HT-29 (cell line): ENCODE measurements at places on chromosomes 13 and 19. TPM values are rescaled to one million over a fixed set of nuclear protein-coding genes. Genes with fewer than 3 reads are reported as not detected.
A peak's percentile ranks its signal among the peaks of the same experiment; 100 is the strongest.

APC2 gene
- 0.16 and 0.43 TPM in 2 replicates for total RNA-seq

PPP1R37 gene
- total RNA-seq, result 108 and 128 TPM in 2 replicates

ZNF582 gene
- not detected in 2 replicates for total RNA-seq

RDH8 gene
- total RNA-seq, result not detected in 2 replicates

NCAN gene
- not detected in 2 replicates for total RNA-seq

ZNF773 gene
- total RNA-seq, result 5.3 and 5.5 TPM in 2 replicates

DNA sequence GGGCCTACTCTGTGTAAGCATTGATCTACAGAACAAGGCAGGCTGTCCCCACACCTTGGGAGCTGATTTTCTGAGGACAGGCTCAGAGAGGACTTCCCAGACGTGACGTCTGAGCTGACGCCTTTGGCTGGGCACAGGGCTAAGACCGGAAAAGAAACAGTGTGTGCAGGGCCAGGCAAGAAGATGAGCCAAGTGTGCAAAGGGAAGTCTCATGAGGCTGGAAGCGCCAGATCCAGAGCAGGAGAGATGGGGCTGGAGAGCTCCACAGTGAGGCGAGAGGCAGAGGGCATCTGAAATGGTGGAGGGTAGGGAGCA is 12.7 kb downstream of the IGLON5 start:
- no peak for DNase-seq

- no peak for DNase-seq
Measured at GRCh38 chr19:31174948-31175347, 174.3 kb downstream of the TSHZ3 start.

DNA sequence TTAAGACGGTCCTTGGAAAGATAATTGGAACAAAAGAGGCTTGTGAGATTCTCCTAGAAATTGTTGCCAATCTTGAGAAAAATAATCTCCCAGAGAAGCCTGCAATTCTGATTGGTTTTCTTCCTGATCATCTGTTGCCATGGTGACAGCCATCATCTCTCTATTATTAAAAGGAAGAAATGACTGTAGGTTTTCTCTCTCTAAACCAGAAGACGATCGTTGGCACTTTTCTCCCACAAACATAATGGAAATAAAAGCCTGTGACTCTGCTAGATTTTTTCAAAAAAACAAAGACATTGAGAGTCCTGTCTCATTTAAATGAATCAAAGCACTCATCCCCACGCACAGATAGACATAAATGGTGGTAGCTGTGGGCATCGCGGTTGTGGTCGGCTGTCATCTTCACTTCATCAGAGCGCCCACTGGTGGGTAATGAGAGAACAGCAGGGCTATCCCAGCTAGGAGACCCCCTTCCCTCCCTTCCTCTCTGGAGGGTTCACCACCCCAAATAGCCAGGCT is 21.7 kb upstream of the CALM3 start:
- DNase-seq, result no peak

- no peak for DNase-seq
Measured at GRCh38 chr13:100922599-100922998, 248.0 kb upstream of the TMTC4 start.

DNA sequence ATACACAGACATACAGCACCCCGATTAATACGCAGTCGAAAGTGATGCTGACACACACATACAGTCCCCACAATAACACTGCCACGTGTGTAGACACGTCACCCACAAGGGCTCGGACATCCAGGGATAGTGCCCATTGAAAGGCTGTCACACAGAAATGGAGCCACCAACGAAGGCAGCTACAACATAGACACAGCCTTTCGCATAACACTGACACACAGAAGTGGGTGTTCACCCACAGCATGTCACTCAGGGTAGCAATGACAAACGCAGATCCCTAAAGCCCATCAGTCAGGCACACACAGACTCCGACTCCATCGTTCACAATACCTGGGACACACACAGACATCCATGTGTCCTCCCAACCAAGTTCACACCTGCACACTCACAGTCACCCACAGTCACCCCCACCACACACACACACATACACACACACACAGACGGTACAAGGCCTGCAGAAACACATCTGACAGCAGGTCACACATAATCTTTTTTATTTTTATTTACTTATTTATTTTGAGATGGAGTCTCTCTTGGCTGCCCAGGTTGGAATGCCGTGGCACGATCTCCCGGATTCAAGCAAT is 10.4 kb upstream of the NANOS3 start:
- no peak for DNase-seq

DNA sequence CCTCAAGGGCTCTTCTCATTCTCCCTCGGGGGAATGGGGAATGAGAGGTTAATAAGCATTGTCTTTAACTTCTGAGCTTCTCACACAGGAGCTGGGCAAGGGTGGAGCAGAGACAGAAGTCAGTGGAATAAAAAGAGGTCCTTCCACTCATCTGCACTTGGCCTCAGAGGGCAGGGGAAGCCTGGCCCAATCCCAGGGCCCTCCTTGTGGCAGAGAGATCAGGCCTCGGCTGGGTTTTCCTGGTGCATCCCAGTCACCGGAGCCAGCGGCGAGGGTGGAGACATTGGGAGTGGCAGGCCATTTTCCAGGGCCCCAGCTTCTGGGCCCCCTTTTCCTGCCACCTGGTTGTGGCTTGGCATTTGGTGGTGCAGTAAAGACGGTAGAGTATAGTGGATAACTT is 10.6 kb downstream of the CALM3 start:
- no peak for DNase-seq

- DNase-seq, result no peak
Measured at GRCh38 chr19:3610745-3611717, 4.4 kb upstream of the TBXA2R start.

DNA sequence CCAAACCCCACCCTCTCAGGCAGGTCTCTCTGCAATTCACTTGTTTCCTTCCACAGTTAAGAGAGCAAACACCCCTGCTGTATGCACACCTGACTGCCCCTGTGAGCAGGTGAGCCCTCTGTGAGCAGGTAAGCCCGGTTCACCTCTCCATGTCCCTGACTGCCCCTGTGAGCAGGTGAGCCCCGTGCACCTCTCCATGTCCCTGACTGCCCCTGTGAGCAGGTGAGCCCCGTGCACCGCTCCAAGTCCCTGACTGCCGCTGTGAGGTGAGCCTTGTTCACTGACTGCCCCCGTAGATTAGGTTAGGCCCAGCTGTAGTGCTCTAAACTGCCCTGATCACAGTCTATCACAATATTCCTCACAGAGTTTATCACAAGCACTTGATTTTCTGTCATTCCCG is 29.2 kb downstream of the TMTC4 start:
- DNase-seq, result no peak

DNA sequence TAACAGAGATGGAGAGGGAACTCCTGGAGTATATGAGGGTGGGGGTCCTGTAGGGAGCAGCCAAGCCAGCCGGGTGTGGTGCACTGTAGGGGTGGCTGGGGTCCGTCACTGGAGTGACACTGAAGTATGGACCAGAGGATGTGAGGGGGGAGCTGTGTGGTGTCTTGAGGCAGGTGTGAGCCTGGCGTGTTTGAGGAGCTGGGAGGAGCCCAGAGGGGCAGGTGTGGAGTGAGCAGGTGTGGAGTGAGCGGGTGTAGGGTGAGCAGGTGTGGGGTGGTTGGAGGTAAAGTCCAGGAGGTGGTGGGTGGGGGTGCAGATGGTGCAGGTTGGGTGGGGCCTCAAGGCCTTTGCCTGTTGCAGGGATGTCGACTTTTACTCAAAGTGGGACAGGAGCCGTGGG is 5.9 kb downstream of the B3GNT8 start:
- no peak for DNase-seq

DNA sequence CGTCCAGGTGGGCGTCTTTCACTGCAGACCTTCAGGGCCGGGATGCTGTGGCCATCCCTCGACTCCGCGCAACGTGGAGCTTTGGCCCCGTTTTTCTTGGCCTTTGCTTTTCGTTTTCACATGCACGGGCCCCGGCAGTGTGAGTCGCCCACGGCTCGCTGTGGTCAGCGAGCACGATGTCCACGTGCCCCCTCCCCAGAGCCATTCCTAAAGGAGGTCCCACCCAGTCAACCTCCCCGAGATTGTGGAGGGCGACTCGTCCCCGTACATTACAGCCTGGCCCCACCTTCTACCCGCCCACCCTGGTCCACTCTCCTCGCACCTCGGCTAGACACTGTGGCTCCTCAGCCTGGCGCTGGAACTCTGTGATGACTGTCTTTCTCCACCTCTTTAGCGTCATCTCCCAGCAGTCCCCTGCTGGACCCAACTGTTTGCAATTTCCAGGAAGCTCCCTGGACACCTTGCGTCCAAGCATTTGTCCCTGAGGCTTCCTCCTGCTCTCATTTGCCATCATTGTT is 405 bp downstream of the ZNF446 start:
- DNase-seq, result peak; percentile 42

DNA sequence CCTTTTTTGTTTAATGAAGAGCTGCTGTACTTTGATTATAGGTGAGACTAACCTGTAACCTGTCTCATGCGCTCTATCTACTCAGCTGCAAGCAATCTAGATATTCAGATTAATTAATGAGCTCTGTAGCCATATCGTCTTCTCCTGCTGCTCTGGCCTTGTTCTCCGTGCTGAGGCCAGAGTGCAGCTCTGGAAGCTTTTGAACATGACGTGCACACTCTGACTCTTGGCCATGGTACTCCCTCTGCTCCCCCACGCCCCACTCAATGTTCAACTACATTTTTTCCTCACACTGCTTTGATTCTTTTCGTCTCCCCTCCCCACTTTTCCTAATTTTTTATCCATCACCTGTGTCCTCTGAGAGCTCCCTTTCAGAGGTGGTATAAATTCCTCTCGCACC is 751.8 kb downstream of the FGF9 start:
- DNase-seq, result no peak

DNA sequence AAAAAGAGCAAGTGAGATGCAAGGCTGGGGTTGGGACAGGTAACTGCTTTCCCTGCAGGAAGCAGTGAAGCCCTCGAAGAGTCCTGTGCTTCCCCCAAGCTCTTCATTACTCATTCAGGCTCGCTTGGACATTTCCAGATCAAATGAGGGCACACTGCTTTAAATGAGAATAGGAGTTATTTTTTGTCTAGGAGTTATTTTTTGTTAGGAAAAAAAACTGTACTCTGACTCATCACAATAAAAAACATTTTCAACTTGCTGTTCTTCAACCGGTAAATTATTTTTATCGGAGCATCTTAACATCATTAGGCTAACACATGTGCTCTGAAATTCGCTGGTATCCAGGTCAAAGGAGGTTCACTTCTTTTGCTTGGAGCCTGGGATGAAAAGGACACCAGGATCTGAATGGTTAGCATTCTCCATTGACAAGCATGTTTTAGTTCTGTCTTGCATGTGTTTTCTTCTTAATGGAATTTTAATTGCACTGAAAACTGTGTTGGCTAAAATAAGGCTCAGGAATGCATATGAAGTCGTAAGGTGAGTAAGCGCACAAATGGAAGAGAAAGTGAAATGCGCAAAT is 80.7 kb upstream of the STK24 start:
- DNase-seq, result peak; percentile 3

GRCh38 chr13:73110814-73111213 is 52.0 kb downstream of the KLF5 start:
- DNase-seq, result no peak

DNA sequence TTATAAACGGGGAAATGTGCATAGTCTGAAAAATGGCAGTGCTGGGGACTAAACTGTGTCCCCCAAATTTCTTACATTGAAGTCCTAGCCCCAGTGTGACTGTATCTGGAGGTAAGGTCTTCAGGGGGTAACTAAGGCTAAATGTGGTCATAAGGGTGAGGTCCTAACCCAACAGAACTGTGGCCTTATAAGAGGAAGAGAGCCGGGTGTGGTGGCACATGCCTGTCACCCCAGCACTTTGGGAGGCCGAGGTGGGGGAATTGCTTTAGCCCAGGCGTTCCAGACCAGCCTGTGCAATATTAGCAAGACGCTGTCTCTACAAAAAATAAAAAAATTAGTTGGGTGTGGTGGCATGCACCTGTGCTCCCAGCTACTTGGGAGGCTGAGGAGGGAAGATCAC is 17.8 kb downstream of the PROZ start:
- no peak for DNase-seq

- DNase-seq, result no peak
Measured at GRCh38 chr13:29154390-29154789, 334.3 kb downstream of the MTUS2 start.

DNA sequence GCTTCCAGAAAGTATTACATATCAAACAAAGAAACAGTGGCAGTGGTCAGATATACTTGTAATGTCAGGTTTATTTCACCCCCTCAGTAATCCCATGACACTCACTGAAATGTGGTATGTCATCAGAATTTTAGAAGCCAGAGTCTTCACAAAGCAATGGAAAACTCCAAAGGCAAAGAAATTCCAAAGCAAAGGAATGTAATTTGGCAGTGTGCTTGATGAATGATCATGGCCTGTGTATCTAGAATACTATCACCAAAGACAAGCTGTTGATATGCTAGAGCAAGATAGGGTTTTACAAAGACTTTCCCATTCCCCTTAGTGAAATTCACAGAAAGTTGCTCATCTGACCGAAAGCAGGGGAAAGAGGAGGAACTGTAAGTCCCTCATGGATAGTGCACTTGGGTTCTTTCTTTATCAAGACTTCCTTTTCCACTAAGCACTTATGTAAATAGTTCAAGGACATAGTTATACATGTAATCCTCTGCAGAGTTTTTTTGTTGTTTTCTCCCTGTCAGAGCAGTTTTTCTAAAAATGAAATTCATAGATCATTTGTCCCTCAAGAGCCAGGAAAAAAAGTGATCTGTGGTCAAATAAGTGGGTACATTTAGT is 243.4 kb downstream of the NHLRC3 start:
- DNase-seq, result no peak

DNA sequence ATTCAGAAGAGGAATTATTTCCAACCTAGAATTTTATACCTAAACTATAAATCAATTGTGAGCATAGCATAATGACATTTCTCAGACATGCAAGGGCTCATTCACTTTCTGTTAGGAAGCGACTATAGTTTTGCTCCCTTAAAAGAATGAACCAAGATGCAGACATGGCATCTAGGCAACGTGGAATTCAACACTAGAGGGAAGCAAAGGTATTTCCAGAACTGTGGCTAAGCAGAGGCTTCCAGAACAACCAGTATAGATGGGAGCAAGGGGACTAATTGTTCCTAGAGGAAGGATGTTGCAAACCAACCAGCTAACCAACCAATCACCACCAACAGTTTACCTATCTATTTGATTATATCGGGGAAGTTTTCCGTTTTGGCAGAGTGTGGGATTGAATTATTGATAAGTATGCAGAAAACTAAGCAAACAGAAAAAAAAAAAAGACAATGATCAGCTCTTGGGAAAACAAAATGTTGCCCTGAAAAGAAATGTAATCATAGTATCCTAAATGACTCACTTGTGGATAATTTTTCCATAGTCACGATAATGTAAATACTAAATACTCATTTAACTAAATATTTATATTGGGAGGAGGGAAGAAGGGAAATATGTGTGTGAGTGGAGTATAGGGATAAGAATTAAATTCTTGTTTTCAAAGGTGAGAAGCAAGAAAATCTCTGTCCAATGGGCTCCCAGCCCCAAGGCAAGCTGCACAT is 21.1 kb downstream of the ARL11 start:
- peak; percentile 61 for DNase-seq

GRCh38 chr13:25587326-25587980 is 215.7 kb downstream of the ATP8A2 start:
- no peak for DNase-seq

DNA sequence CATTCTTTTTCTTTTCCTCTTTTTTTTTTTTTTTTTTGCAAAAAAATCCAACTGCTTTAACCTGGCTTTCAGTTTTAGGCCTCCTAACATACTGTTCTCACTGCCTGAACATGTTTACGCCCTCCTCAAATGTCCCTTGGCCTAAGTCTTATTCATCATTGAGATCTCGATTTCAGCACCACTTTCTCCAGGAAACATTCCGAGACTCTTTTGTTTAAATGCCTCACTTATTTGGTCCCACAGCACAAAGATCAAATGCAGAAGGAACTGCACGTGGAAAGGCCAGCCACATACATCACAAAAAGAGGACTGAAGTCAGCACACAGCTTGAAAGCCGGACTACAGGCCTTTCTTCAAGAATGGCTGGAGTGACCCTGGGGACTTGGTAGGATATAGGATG is 79.2 kb upstream of the POMP start:
- no peak for DNase-seq
